ENCODE measurements at places on chromosomes 5 and 9.

DNA sequence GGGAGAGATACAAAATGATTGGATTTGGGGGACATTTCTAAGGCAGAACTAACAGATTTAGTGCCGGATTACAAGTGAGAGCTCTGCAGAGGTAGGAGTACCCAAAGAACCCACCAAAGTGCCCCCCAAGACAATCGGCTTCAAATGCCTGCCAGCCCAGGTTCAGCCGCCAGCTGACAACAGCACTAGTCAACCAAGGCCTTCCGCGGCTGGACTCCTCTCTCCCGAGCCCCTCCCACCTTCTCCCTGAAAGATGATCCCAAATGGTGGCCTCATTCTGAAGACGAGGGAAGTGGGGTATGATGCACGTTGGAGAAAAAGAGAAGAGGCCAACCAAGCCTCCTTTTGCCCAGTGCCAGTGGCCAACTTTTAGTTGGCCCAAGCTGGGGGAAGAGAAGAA is 210.4 kb upstream of the SLC30A5 start:
- DNase-seq: no peak

- no peak for DNase-seq
Observed at GRCh38 chr5:99590806-99591205, 662.0 kb upstream of the CHD1 start.

DNA sequence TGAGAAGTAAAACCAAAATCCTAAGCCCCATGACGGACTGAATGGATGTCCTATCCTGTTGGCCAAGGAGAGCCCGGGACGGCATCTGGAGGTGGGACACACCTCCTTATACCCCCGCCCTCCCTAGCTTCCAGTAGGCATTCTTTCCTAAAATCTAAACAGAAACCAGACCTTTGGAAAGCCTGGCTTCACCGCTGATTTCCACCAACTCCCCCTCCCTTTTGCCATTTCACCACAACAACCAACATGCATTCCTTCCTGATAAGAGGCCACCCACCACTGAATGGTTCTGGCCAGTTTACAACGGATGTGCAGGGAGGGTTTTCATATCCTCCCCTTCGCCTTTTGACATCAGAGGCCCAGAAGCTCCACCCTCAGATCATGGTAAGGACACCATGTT is 9.2 kb upstream of the RARS1 start:
- no peak for DNase-seq

GRCh38 chr5:78538240-78538850 is 110.2 kb downstream of the LHFPL2 start:
- no peak for DNase-seq

GRCh38 chr5:141878186-141878710 is at the start of gene PCDH1:
PCDH1 (minus strand) TSS chr5:141878410; CDS start chr5:141878262, 148 bp downstream.
- DNase-seq: no peak

- DNase-seq: no peak
Observed at GRCh38 chr5:141804475-141804874, 73.7 kb downstream of the PCDH1 start.

- DNase-seq: no peak
Observed at GRCh38 chr5:111434800-111435199, 77.5 kb downstream of the STARD4 start.

GRCh38 chr9:20408513-20408912 is 213.8 kb downstream of the MLLT3 start:
- no peak for DNase-seq

GRCh38 chr9:117191504-117192261 is 223.2 kb downstream of the ASTN2 start:
- no peak for DNase-seq

- peak; percentile 43 for DNase-seq
Observed at GRCh38 chr5:115838885-115839518, 2.4 kb downstream of the ATG12 start.

DNA sequence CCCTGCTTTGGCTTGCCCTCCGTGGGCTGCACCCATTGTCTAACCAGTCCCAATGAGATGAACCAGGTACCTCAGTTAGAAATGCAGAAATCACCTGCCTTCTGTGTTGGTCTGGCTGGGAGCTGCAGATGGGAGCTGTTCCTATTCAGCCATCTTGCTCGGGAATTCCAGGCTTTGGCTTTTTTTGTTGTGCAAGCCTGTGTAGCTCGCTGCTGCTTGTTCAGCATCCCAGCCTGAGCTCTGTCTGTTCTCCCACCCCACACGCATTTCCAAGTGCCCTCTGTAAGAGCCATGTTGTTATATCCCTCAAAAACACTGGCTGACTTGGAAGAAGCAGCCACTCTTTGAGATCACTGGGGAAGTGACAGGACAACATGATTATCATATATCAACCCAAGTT is 101.6 kb upstream of the DPYSL3 start:
- DNase-seq: no peak

DNA sequence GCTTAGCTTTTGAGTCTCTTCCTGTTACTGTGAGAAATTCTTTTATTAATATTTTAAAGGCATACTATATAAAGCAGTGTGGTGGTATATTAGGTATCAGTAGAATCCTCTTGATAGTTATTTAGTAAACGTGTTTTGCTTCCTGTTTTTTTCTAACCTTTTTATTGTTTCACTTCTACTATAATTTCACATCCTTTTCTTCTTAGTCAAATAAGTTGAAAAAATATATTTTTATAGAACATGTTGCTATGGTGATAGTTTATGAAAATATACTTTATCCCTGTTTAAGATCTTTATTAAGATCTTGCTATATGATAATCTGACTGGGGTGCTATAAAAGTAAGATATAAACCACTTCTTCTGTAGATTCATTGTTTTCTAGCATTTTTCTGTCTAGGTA is 2.1 kb downstream of the POLK start:
- no peak for DNase-seq

DNA sequence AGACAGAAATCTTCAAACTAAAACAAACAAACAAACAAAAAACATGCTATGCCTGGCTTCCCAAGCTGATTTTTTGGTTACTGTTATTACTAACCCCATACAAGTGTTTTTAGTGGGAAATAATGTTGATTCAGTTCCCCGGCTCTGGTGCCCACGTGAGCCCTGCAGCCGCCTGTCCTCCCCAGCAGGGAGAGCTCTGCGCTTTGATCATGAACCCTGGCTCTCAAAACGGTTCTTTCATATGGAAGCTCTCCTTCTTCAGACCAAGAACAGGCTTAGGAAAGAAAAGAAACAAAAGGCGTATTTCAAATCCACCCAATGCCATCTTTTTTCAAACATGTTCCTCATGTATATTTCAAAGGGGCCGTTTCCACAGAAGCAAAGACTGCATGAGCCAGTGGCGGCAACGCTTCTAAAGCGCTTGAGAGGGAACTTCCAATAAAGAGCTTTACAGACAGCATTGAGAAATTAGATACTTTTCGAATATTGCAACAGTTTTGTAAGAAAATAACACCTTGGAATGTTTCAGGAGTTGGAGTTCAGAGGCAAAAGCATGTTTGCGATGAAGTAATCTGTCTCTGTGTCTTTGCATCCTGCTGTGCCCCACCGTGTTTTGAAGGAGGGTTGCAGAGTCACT is 74.8 kb downstream of the ICE1 start:
- DNase-seq: peak; percentile 37

- DNase-seq: no peak
Observed at GRCh38 chr9:9605681-9606080, 1007.1 kb downstream of the PTPRD start.

DNA sequence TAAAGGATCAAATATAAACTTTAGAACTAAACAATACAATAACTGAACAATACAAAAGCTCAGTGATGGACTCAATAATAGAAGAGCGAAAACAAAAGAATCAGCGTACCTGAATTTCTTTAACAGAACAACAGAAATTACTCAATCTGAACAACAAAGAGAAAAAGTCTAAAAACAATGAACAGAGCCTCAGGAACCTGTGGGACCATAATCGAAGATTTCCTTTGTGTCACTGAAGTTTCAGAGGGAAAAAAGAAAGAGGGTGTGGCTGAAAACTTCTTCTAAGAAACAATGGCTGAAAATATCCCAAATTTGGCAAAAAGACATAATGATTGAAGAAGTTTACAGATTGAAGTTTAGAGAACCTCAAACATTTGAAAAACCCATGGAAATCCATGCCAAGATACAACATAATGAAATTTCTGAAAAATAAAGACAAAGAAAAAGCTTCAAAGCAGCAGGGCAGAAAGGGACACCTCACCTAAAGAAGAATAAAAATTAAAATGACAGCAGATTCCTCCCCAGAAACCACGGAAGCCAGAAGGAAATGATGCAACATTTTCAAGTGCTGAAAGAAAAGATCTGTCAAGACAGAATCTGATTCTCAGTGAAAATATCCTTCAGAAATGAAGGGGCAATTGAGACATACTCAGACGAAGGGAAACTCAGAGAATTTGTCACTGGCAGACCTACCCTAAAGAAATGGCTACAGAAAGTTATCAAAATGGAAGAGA is 288.8 kb downstream of the ARL15 start:
- DNase-seq: peak; percentile 20
